Brain (organoid and tissue), 16 donors: ENCODE measurements at places on chromosomes 3 and 15. TPM values are rescaled to one million over a fixed set of nuclear protein-coding genes. Genes with fewer than 3 reads are reported as not detected.
A peak's percentile ranks its signal among the peaks of the same experiment; 100 is the strongest.

The MYO9A gene
- polyA plus RNA-seq: 3.2 TPM

The TRIM42 gene
- polyA plus RNA-seq: not detected

The CLDN18 gene
- not detected for polyA plus RNA-seq

The OR5K2 gene
- polyA plus RNA-seq: not detected

The WNT5A gene
- polyA plus RNA-seq: 0.34 TPM

The ABTB1 gene
- polyA plus RNA-seq: 43.7 TPM

The GRAMD1C gene
- polyA plus RNA-seq: 3.0 TPM

The CEMIP gene
- polyA plus RNA-seq: 4.5 TPM

The GCNT3 gene
- not detected for polyA plus RNA-seq

The GPR149 gene
- polyA plus RNA-seq: not detected

DNA sequence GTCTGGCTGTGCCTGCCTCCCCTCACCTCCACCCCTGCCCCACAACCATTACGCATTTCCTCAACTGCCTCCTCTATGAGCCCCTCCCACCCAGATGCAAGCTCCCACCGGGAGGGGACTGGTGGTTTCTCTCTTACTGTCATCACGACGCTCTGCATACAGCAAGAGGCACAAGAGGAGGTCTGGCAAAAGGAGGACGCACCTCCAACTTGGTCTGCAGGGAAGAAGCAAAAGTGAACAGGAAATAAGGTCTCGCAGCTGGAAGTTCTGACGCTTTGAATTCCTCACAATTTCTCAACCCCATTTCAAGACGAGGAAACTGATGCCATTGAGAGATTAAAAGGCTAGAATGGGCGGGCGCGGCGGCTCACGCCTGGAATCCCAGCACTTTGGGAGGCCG lies 42.3 kb upstream of the MUC4 start:
- no peak for DNase-seq

DNA sequence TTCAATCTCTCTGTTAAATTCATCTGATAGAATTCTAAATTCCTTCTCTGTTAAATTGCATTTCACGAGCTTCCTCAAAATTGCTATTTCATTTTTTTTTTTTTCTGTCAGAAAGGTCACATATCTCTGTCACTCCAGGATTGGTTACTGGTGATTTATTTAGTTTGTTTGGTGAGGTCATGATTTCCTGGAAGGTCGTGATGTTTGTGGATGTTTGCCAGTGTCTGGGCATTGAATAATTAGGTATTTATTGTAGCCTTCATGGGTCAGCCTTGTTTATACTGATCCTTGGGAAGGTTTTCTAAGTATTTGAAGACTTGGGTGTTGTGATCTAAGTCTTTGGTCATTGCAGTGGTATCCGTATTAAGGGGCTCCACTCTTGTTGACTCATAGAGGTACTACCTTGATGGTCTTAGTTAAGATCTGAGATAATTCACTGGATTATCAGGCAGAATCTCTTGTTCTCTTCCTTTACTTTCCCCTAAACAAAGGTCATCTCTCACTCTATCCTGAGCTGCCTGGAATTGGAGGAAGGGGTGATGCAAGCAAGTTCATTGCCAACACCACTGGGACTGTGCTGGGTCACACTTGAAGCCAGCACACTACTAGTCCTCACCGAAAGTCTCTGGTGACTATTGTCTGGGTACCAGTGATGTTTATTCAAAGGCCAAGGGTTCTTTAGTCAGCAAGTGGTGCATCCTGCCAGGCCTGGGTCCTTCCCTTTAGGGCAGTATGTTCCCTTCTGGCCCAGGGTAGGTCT lies 231.1 kb downstream of the GBE1 start:
- no peak for DNase-seq

DNA sequence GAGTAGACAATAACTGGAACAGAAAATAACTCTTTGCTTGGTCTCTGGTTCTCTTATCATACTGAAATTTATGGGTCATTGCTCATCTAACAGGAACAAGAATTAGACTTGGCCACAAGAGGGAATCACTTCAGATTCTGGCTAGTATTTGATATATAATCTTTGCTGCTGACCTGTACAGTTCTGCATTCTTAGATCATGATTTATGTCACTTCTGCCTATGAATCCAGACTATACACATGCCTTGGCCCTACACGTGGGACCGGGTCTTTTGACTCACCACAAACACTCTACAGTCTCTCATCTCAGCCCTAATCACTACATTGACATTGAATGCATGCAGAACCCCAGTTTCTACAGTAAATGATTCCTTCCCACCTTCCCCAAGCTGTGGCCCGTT lies 162.5 kb upstream of the SOX2 start:
- no peak for DNase-seq

GRCh38 chr3:49799761-49800160 lies at the start of gene CDHR4:
TSS of gene CDHR4 (minus strand) at chr3:49799873. CDS start at chr3:49799812, 61 bp downstream.
- DNase-seq: no peak

DNA sequence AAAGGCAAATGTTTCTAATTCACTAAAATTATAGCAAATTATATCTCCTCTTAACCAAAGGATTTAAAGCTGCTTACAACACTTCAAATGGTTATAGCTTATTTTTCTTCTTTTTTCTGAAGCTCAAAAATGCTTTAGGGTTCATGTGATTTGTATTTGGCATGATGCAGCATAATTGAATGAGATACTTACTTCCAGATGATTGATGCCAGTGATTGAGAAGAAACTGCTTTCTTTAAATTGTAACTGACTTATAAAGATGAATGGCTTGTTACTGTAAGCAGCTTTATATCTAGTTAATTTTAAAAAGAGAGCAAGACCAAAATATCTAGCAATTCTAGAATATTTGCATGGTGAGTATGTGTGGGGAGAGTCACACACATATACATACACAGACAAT lies 270.7 kb upstream of the THRB start:
- DNase-seq: no peak

DNA sequence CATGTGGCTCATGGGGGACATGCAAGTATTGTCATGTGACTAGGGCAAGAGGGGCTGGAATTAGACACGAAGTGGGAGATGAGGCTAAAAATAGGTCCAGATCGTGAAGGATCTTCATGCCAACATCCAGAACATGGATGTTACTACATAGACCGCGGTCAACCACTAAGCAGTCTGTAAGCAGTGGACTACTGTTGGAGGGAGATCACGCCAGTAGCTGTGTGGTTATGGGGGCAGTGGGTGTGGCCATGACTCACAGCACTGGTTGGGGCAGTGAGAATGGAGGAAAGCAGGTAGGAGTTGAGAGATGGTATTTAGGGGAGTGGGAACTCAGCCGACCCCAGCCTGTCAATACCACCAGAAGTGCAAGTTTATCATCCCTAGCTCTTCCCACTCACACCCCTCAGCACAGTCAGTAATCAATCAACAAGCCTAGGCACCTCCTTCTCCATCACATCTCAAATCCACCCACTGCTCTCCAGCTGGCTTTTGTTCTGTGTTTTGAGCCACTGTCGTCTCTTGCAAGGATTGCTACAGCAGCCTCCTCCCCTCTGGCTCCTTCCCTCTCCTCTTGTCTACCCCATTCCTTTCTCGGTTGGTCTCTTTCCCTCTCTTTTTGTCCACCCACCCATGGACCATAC lies 107.2 kb upstream of the ABHD17C start:
- DNase-seq: no peak

- DNase-seq: no peak
Observed at GRCh38 chr3:170714122-170714521, 128.2 kb upstream of the SLC7A14 start.

DNA sequence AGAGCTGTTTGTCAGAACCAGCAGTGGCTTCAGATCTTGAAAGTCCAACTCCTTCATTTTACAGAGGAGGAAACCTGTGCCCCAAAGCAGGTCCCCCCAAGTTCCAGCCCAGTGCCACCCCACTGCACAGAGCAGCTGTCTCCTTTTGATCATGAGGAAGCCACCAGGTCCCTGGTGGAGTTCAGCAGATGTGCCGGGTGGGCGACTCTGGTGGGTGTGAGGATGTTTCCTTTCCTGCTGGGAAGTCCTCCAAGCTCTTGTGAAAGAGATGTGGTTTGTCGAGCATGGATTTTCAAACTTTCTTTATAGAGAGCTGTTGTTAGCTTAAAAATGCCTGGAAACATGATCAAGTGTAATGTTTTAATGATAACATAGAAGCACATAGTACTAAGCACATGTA lies 52.0 kb downstream of the SMAD3 start:
- DNase-seq: no peak

- no peak for DNase-seq
Observed at GRCh38 chr15:36880913-36881460, 219.4 kb downstream of the MEIS2 start.

DNA sequence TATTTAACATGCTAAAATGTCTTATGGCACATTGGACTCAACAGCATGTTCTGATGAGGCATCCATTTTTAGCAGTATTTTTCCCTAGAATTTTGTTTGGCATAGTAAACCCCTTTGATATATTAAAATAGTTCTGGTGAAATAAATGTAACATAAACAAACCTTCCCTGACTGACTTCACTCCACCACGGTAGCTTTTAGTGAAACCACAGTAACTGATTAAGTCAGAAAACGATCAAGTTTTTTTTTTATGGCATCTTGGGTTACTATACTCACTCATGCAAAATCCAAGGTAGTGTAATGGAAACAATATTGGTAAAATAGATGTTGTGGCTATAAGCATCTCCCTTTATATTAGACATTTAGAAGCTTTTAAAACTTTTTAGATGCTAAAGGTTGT lies 2.8 kb downstream of the SERP1 start:
- DNase-seq: no peak

GRCh38 chr3:135084405-135084804 lies 289.3 kb downstream of the EPHB1 start:
- no peak for DNase-seq

DNA sequence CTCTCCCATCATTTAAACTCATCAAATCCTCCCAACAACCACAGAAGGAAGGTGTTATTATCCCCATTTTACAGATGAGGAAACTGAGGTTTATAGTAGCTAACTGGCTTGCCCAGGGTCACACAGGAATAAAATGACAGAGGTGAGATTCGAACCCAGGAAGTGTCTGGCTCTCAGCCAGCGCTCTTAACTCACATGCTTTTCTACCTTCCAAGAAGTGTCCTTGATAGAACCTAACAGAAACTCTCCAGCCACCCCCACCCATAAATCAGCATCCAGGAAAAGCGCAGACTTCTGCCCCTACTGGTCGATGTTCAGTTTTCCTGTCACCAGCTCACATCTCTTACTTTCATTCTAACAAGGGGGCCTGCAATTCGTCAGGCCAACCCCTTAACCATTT lies 51.7 kb downstream of the SPATA12 start:
- no peak for DNase-seq

- no peak for DNase-seq
Observed at GRCh38 chr15:56174649-56175048, 69.0 kb downstream of the RFX7 start.

- no peak for DNase-seq
Observed at GRCh38 chr3:55968331-55968730, 481.2 kb upstream of the WNT5A start.

DNA sequence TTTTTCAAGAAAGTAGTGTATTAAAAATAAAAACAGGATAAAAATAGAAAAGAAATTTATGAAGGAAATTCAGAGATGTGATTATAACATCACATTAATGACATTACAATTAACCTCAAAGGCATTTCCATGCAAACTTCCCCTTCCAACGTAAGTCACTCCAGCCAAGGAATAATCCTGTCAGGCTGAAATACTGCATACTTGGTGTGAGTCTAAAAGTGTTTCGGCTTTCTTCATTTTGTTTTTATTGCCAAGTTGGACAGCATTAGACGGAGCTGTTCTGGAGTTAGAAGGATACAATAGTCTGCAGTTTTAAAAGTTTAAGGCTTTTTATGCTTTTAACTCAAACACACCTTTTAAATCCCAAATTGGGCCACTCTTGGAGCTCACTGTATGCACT lies 435.0 kb downstream of the MECOM start:
- DNase-seq: no peak

DNA sequence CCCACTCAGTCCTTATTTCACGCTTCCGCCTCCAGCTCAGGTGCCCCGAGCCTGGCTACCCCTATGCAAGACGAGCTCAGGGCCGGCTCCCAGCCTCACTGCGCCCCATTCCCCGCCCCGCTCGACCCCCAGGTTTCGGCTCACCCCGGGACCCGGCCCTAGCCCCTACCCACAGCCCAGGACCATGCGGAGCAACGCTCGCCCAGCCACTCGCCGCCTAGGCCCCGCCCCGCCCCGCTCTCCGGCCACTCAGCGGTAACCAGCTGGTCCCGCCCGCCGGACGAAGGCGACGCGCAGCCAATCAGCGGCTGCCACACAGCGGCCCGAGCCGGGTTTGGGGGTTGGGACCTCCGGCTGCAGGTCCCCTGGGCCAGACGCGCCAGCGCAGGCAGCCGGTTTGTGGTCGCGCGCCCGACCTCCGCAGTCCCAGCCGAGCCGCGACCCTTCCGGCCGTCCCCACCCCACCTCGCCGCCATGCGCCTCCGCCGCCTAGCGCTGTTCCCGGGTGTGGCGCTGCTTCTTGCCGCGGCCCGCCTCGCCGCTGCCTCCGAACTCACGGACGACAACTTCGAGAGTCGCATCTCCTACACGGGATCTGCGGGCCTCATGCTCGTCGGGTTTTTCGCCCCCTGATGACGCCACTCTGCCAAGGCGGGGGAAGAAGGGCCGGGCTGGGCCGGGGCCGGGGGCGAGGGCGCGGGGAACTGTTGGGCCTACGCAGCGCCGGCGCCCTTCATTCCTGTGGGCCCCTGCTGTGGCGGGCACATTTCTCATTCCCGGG lies at the start of gene CATSPER2:
TSS of gene CATSPER2 (minus strand) at position 196 of the 781 bp plus-strand sequence. CDS start 783 bp downstream, outside the sequence.
- DNase-seq: no peak

DNA sequence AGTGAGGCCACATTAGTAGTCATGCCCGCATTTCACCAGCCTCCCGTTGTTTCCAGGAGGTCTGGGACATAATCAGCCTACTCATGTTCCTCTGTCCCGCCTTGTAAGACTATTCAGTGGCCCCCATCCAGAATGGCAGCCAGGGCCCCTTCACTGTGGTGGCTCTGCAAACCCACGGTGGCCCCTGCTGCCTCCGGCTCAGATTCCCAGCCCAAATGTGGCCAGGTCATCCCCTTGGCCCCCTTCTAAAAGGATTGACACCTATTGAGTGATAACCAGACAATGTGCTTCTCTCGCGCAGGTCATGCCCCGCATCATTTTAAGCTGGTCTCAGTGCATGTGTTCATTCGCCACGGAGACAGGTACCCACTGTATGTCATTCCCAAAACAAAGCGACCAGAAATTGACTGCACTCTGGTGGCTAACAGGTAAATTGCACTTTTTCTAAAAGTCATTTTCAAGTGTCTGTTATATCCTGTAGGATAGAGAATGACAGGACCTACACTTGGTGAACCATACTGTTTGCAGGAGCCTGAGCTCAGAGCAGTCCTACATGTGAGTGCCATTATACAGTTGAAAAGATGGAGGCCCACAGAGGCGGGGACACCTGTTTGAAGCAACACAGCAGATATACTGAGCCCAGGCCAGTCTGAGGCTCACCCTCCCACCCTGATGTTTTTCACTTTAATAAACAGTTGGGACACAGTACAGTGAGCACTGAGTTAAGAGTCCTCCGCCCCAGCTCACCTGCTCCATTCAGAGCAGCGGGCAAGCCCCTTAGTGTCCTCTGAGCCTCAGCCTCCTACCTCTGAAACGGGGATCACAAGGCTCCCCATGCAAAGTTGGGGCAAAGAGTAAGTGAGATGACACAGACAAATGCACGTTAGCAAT lies 47.7 kb downstream of the PXYLP1 start:
- peak; percentile 67 for DNase-seq
